ENCODE measurements at places on chromosomes 7 and 10.

GRCh38 chr7:51276967-51277366 is 39.6 kb downstream of the COBL start:
- no peak for DNase-seq

DNA sequence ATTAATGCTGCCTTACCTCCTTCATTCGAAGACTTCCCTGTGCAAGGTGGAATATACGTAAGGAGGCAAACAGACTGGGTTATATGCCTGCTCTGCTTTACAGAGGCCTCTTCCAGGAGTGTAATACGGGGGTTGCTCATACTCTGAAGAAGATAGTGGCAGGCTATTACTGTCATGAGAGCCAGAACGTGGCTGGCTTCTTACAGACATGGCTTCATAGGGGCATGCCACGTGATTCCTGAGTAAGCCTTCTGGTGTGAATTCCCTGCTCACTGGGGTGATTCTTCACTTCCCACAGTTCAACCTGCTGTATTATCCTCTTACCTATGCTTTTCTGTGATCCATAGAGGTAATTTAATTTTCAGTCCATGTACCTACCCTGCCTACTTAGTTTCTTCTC is 141.8 kb downstream of the ST7 start:
- DNase-seq = no peak

GRCh38 chr7:116780521-116780920 is 81.9 kb upstream of the CAPZA2 start:
- DNase-seq = no peak

- DNase-seq = no peak
Measured at GRCh38 chr7:66453340-66453739, 175.3 kb upstream of the KCTD7 start.

GRCh38 chr10:122341141-122341810 is 33.2 kb upstream of the PLEKHA1 start:
- no peak for DNase-seq

DNA sequence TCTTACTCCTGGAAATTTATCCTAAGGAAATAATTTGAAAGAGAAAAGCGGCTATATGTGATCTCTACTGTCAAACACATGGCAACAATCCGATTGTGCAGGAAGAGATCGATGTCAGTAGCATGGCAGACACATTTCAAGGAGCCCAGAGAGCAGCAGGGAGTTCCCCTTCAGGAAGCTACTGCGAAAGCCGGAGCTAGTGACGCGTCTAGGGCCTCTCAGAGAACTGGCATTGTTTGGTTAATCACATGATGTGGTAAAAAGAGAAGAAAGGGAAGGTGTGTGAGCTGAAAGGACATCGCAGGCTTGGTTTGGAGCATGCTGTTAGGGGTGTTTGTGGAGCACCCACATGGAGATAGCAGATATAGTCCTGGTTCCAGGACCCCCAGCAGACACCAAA is 74.9 kb downstream of the BEND7 start:
- DNase-seq = no peak

GRCh38 chr7:33459340-33459751 is 330.0 kb downstream of the BBS9 start:
- DNase-seq = no peak

DNA sequence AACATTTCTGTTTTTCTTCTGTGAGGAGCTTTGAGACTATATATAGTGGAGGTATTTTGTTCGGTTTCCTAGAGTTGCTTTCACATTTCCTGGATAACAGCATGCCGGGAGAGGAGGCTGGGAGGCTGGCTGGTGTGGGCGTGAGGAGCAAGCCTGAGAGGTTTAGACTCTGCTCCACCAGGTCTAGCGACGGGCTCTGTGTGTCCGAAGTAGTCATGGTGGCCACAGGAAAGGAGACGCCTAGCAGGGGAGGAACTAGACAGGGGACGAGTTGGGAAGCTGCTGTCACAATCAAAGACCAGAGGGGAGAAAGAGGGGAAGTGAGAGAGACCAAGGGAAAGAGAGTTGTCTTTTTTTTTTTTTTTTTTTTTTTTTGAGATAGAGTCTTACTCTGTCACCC is 19.6 kb downstream of the PTPRE start:
- DNase-seq = no peak

GRCh38 chr10:26706206-26706605 is 8.7 kb downstream of the PDSS1 start:
- no peak for DNase-seq

GRCh38 chr10:114748241-114748640 is 73.3 kb upstream of the FHIP2A start:
- no peak for DNase-seq

Data from stimulated activated CD8-positive, alpha-beta memory T cell treated with anti-CD3 and anti-CD28 coated beads, Interleukin-7, amount 100 ng/mL, for 24 hours (primary cell).